ENCODE measurements at places on chromosomes 1 and 21.

DNA sequence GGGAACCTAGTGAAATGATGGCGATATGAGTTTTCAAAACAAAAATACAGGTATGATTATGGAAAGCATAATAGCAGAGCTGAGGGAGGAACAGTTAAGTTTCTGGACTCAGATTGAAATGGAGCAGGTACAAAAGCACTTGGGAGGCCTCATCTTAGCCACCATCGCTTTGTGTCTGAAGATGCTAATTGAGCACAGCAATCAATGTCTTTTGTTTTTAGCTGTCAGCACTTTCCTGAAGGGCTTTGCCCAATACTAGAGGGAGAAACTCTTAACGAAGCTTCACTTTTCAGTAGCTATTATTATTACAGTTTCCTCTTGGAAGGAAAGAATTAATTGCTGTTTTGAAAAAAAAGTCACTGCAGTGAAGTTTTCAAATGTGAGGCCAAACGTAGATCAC lies 348.7 kb downstream of the RWDD3 start:
- DNase-seq: no peak

DNA sequence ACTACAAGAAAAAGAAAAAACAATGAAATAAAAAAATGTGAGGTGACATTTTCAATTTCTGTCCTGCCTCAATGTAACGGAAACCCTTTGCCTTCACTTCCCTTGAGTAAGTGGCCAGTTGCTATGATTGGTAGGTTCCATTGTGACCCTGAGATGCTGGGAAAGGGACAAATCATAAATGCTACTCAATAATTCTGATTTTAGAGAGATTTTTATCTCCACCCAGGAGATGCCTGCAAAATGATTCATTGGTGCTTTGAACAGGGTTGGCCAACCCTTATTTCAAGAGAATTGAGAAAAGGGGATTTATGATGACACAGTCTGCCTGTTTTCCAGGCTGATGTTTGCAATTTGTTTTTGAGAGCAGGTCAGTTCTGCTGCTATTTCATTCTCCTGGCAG lies 22.5 kb downstream of the XCL1 start:
- DNase-seq: no peak

DNA sequence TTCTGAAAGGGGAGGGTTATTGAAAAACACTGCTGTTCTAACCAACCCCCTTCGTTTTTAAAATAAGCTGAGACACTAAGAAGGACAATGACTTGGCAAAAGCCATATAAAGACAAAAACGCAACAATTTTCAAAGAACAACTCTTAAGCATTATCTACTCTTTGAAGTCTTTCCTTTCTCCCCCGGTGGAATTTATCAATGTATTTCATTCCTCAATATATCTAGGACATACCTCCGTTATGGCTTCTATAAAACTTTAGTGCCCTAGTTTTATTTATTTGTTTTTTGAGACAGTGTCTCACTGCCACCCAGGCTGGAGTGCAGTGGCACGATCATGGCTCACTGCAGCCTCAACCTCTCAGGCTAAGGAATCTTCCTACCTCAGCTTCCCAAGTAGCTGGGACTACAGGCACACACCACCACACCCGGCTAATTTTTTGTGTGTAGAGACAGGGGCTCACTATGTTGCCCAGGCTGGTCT lies 3.2 kb downstream of the NRDC start:
- no peak for DNase-seq

GRCh38 chr1:153627715-153628626 lies at the start of gene S100A1:
Gene S100A1 (plus strand): TSS chr1:153628434. CDS start chr1:153630522, 2,088 bp downstream.
- no peak for DNase-seq

GRCh38 chr1:101257500-101258325 lies 20.9 kb downstream of the S1PR1 start:
- DNase-seq: peak; percentile 52

DNA sequence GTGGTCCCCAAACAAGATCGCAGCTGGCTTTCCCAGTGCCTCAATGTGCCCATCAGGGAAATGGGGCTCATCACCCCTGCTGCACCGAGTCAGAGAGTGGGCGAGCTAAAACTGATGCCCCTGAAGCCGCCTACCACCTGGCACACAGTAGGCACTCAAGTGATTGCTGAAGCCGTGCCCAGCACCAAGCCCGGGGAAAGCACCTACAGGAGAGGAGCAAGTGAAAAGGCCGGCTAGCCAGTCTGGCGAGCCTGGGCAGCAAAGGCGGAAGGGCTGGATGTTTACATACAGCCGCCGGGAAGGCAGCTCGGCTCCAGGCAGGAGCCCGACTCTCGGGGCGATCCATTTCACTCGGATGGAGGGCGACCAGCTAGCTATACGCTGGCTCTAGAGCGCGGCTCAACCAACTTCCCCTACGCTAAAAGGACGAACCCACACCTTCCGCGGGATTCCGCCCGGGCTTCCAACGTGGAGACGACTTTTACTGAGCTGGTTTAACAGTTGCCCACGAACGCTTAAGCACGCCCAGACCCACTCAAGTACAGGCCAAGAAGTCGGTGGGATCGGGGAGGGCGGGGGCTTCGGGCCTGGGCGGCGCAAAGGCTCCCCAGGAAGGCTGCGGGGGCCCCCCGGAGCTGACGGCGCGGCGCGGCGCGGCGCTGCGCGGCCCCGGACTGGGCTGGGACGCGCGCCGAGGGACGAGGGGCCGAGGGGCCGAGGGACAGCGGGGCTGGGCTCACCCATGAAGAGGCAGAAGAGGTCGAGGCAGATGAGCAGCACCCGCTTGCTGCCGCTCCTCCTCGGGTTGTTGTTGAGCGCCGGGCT lies 1.0 kb downstream of the PLPP3 start:
- peak; percentile 61 for DNase-seq

- no peak for DNase-seq
Observed at GRCh38 chr1:85599681-85600080, 19.1 kb downstream of the CCN1 start.

GRCh38 chr1:5646486-5647149 lies 345.6 kb downstream of the NPHP4 start:
- DNase-seq: no peak

DNA sequence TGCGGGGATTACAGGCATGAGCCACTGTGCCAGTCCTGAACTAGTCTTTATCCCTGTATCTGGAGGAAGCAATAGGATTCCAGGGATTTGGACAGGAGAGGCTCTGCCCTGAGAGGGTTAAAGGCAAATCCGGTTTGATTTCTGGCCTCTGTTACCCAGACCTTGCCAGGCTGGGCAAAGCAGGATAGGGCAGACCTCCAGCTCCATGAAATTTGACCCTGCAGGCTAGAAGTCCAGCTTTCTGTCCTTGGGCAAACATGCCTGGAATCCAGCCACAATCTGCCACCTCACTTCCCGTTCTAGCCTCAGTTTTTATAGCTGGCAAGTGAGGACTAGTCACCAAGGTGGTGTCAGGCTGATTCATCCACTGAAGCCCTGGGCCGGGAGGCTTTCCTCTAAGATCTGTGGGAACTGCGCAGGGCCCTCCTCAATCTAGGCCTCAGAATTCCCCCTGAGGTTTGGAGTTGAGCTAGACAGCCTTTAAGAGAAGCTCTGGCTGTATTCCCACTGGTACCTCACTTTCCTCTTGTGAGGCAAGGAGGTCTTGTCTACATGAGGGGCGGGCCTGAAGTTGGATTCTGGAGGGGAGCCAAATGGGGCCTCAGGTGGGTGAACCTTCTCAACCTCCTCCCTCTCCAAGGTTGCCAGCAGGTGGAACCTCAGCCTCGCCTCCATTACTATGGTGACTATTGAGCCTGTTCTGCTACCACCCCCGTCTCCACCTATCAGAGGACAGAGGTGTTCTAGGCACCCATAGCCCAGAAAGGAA lies 7.0 kb upstream of the P3R3URF start:
- no peak for DNase-seq

GRCh38 chr1:76939817-76940216 lies 72.5 kb downstream of the ST6GALNAC5 start:
- DNase-seq: peak; percentile 13

- no peak for DNase-seq
Observed at GRCh38 chr1:96360036-96360795, 361.4 kb upstream of the PTBP2 start.

DNA sequence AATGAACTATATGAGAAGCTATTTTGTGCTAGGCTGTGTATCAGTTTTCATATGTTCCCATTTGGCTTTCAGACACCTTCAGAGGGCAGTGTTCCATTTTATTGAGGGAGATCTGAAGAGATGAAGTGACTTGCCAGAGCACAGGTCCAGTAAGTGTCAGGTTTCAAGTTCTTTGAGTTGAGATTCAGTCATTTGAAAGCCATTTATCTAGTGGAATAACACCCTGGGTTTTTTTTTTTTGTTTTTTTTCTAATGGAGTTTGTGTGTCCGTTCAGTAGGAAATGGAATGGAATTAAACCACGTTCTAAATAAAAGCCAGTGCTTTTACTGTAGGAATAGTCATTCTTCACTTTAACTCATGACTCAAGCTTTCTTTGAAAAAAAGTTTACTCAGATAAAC lies 652.9 kb upstream of the USP24 start:
- DNase-seq: no peak

DNA sequence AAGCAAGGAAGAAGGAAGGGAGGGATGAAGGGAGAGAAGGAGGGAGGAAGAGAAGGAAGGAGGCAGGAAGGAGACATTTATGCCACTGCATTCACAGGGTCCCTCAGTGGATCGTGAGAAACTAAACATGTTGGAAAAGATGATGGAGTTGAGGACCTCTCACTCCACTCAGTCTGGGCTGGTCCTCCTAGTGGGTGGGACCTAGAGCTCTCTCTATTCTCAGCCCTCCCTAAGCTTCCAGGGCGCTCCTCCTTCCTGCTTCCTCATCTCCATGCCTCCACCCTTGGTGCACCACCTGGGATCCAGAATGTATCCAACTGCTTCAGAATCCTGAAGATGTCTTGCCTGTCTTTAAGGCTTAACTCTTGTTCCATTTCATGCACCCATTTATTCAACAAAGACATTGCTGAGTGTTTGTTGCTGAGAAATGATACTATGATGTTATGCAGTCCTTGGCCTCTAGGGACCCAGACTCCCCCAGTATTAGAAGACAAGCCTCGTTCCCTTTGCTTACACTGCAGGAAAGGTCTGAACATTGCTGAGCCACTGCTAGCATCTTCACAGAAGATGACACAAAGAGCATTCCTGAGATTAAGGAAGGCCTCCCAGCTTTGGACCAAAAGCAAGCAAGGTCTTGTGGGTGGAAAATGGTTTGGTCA lies 88.5 kb downstream of the BEND5 start:
- DNase-seq: no peak

GRCh38 chr1:30864681-30865080 lies 43.9 kb downstream of the SDC3 start:
- no peak for DNase-seq

DNA sequence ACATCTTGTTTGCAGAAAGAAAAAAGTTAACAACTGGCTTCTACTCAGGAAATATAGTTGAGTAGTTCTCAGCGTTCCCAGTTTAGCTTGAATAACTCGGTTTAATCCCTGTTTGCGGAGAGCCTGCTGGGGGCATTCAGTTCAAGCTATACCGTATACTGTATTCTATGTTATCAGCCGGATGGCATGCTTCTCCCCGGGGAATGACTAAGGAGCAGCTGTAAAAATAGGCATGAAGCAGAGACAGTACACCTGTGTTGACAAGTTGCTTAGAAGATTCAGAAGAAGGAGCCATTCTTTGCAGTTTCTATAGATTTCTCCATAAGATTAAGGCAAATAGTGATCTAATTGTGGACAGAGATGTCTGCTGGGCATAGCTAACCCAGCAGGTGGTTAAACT lies 267.8 kb upstream of the NCAM2 start:
- no peak for DNase-seq

- no peak for DNase-seq
Observed at GRCh38 chr1:21333824-21334213, 43.6 kb upstream of the ECE1 start.

GRCh38 chr1:101178688-101179491 lies 57.9 kb upstream of the S1PR1 start:
- peak; percentile 21 for DNase-seq

- no peak for DNase-seq
Observed at GRCh38 chr1:172907834-172908326, 142.9 kb downstream of the TNFSF18 start.

DNA sequence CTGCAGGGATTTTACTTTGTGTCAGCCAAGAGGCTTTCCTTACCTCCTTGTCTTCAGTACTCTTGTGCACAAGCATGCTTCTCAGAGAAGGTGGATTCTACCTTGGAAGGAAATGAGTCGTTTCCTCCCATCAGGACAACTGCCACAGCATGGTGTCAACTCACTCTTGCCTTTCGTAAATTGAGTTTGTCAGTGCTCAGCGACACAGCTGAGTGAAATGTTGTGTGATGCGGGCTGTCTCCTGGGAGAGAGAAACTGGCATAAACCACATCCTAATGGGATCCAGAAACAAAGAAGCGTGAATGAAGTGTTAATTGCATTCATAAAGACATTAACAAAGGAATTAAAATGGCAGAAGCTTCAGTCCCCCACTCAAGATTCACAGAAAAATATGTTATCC lies 51.5 kb upstream of the SLC22A15 start:
- no peak for DNase-seq

DNA sequence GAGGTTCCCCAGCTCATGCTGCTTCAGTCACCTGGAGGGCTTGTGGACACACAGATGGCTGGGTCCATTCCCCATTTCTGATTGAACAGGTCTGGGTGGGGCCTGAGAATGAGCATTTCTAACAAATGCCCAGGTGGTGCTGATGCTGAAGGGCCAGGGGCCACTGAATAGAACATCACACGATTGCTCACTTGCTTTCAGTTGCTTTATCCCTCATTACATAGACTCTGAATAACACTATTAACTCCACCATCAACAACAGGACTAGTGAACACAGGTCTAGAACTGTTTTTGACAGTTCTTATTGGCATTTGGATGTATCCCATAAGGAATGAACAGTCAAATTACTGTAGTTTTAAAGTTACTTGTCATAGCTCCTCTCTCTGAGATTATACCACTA lies 12.1 kb downstream of the TRAPPC10 start:
- no peak for DNase-seq

DNA sequence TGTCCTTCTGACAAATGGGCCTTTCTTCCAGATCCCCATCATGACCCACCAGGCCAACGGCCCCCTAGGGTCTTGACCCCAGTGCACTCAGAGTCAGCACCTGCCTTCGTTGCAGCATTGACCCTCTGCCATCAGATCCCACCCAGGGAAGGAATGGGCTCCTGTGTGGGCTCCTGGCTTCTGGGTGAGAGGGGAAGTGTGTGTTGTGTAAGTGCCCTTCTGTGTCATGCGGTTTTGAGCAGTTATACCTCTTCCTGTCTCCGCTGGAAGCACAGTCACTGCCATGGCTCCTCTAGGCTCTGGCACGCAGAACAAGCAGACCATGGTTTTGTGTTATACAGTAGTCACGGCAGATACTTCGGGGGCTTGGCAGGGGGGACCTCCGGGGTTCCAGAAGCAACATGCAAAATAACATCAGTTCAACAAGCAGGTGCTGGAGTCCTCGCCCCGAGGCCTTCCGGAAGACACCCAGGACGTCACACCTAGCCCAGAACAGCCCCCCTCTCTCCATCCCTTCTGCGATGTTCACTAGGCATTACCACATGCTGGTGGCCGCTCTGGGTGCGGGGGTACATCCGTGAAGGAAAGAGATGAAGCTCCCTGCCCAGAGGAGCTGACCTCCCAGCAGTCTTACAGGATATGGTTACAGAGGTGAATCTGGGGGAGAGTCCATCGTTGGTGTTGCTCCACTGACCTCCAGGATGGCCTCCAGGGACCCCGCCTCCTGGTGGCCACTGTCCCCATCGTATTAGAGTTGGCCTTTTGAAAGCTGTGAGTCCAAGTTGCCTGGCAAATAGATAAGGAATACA lies 17.4 kb upstream of the KCNAB2 start:
- peak; percentile 80 for DNase-seq
